ENCODE measurements at places on chromosomes 11 and 22.

DNA sequence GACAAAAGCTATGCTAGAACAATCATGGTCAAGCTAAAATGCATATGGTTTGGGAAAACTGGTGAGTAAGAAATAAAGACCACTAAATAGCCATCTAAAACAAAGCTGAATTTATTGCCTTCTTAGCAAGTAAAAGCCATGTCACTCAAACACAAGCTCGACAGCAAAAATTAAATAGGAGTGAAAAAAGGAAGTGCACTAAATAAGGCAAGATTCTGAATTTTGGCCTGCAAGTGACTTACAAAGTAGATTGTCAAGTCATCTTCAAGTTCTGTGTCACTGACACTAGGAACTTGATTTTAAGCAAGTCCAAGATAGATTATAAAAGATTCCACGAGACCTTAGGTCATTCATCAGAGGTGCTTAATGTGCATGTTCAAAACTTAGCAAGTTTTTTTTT is 27.4 kb downstream of the TUG1 start:
- no peak for DNase-seq

DNA sequence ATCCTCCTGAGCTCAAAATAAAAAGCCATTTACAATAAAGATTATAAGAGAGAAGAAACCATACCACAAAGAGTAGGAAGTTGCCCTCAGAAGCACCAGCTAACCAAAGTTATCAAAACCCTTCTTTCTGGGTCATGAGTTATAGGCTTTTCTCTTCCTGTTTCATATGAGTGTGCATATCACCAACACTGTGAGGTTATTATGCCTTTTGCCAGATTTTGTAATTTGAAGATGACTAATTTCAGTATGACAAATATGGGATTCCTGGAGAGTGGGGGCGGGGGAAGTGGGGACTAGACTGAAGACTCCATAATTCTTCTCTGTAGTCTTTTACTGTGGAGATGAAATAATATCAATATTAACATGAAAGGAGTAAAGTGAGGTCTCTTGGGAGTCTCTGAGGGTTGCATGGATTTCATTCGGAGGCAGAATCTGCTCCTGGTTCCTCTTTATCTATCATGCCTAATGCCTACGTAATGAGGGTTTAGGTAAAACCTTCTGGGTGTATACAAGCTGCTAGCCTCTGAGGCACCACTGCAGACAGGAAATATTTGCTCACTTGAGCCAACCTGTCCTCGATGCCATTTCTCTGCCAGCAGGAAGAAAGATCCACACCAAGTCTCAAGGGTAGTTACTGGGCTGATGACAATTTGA is 2.1 kb downstream of the LPXN start:
- DNase-seq, result no peak

GRCh38 chr11:64846998-64847666 is 2.7 kb upstream of the CDC42BPG start:
- peak; percentile 58 for DNase-seq

DNA sequence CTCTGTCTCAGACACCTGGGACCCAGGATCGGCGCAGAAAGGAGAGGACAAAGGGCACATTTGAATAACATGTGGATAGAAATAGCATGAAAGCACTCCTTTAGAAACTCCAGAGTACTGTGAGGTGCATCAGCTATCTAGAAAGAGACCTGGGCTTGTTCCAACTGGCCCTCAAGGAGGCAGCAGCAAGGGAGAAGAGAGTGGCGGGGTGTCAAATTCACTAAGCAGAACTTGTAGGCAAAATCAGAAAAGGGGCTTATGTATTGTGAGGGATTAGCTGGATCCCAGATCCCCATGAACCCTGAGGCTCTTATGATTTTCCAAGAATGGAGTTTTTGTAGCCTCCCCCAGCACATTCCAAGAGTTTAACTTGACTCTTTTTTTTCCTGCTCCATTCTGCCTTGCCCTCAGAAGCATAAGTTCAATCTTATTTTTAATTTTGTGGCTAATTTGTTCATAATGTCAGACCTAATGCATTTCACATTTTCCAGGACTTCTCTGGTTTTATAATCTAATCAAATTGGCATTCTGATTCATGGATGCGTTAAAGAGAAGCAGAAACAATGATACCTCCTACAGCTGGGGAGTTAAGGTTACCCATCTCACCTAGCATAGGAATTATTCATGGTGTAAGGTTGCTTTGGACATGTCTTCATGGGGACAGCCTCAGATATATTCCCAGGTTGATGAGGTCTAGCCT is 33.6 kb downstream of the USH1C start:
- DNase-seq, result no peak

- no peak for DNase-seq
Measured at GRCh38 chr22:40009951-40010671, 15.4 kb downstream of the FAM83F start.

- DNase-seq, result no peak
Measured at GRCh38 chr11:45736424-45736823, 68.5 kb upstream of the SLC35C1 start.

DNA sequence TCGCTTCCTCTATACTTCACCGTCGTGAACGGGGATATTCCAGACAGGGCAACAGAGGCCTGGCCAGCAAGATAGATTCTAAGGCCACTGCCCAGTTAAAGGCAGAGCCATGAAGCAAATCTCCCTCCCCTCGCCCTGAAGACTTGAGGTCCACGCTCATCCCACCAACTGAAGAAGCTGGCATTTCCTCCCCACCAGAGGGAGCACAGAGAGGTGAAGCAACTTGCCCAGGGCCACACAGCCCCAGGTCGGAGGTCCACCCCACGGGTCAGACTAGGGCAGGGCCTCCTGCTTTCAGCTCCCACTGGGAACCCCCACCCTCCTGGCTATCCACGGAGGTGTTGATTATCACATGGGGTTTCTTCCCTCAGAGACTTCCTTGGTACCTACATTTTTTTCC is 27.4 kb downstream of the MN1 start:
- no peak for DNase-seq

DNA sequence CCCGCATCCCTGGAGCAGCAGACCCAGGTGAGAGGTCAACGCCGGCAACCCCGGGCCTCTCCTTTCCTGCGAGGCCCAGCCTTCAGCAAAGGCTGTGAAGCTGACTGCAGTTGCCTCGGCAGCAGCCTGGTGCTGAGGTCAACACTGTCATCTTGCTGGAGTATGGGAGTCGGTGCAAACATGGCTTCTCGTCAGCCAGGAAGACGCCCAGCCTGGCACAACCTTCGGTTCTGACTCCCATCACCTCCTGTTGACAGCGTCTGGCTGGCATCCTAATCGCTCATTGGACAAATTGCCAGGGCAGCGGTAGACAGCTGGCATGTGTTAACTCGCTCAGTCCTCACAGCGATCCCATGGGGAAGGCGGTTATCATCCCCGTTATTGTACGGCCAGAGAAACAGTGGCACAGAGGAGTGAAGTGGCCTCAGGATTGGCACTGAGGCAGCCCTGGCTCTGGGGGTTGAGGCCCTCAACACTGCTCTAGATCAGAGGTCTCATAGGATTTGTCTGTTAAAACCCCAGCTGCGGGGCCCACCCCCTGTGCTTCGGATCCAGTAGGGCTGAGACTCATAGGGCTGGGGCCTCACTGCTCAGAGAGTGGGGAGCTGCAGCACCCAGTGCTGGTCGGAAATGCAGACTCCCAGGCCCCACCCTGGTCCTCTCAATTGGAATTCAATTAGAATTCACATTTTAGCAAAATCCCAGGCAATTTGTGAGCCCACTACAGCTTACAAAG is 39.3 kb upstream of the TP53I11 start:
- DNase-seq, result no peak

DNA sequence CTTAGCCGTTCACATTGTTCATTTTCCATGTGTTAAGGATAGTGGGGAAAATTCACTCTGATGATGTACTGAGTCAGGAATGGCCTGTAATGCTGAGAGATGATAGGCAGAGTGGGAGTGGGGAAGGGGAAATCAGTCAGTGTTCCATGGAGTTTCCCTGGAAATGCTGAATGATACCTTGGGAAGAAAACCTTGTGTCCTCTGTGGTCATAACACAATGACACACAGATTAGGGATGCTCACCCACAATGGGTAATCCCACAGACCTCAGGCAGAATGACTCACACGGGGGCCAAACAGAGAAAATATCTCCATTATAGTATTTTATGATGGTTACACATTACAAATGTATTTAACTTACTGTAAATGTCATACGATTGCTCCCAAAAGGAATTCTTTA is 118.0 kb downstream of the SNX19 start:
- DNase-seq, result no peak

- DNase-seq, result no peak
Measured at GRCh38 chr22:46043816-46044620, 67.1 kb upstream of the WNT7B start.

DNA sequence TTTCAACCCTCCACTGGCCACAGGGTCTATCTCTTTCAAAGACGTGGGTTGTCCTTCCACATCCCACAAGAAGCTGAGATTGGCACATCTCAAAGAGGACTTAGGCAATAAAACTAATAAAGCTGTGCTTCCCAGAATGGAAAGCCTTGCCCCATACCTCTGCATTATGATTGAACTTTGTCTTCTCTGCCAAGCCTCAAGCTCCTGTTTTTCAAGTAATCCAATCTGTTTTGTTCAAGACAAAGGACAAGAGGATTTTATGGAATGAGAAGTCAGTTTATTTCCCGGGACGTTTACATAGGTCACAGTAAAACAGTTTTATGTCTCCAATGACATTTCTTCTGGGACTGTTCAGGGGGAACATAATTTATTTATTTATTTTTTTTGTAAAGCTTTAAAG is 108.4 kb downstream of the GALNT18 start:
- DNase-seq, result no peak

DNA sequence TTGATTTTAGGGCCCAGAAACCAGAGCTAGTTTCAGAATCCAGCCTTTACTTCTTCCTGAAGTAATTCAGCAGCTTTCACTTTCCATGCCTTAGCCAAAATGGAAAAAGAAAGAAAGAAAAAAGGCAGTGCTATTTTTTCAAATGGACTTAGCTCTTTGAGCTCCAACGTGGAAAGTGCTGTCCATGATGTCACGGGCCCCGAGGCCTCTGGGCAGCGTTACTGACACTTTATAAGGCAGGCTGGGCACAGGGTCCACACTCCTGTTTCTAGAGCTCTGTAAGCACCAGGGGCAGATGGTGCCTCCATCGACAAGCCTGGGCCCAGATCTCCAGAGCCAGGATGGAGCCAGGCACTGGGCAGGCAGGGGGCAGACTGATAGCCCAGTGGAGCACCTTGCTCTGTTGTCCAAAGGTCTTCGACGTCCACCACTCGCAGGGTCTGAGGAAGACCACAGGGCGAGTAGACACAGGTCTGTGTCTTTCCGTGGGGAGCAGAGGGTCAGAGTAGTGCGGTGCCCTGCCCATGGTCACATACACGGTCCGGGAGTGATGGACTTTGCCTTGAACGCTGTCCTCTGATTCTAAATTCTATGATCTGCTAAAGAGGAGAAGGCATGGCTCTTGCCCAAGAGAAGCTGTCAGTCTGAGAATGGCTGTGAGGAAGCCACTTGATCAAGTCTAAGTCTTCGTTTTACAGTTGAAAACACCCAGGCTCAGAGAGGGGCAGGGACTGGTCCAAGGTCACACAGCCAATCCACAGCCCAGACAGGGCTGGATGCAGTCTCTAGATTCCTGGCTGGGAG is 22.0 kb upstream of the WNT11 start:
- no peak for DNase-seq

- no peak for DNase-seq
Measured at GRCh38 chr22:24059121-24059520, 48.0 kb downstream of the CABIN1 start.

- DNase-seq, result no peak
Measured at GRCh38 chr11:73759610-73760134, 1.2 kb downstream of the RAB6A start.

DNA sequence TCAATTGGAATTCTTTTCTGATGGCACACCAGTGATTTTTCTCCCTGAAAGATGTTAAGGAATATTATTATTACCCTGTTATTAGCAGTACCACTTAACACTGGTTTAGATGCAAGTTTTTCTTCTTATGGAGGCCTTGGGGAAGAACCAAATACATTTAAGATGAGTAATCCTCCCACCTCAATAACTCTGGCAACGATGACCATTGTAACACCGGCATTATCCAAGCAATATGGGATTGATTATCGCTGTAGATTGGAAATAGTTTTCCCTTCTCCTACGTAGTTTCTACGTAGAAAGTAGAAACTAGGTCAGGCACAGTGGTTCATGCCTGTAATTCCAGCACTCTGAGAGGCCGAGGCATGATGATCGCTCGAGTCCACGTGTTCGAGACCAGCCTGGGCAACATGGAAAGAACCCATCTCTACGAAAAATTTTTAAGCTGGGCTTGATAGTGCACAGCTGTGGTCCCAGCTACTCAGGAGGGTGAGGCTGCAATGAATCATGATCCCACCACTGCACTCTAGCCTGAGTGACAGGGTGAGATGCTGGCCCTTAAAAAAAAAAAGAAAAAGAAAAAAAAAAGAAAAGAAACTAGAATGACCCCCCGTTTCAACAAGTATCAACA is 45.5 kb downstream of the PACSIN2 start:
- no peak for DNase-seq

- DNase-seq, result no peak
Measured at GRCh38 chr22:22578702-22579424, 19.8 kb upstream of the PRAME start.

Data from brain pericyte (primary cell).